ENCODE measurements at places on chromosomes 5 and 9.
A peak's percentile ranks its signal among the peaks of the same experiment; 100 is the strongest.

GRCh38 chr5:162474239-162474638 is 406.7 kb downstream of the GABRG2 start:
- DNase-seq: no peak

- no peak for DNase-seq
Observed at GRCh38 chr9:112705768-112706427, 12.0 kb downstream of the INIP start.

GRCh38 chr5:74251141-74252035 is 389.1 kb downstream of the ENC1 start:
- DNase-seq: no peak

DNA sequence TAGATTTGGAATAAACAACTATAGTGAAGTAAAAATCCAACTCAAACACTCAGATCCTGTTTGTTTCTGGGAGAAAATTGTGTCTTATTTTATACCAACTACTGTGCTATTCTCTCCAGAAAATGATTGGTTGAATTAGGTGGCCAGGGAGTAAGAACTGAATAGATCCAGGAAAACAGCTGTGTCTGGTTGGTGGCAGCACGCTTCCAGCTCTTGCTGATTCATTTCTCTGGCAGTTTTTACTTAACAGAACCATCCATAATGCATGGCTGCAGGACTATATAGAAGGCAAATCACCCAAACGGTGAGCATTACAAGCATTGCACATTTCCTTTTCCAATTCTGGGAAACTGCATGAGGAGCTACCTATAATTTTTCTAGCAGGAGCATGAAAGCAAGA is 29.5 kb downstream of the DMAC1 start:
- DNase-seq: no peak

DNA sequence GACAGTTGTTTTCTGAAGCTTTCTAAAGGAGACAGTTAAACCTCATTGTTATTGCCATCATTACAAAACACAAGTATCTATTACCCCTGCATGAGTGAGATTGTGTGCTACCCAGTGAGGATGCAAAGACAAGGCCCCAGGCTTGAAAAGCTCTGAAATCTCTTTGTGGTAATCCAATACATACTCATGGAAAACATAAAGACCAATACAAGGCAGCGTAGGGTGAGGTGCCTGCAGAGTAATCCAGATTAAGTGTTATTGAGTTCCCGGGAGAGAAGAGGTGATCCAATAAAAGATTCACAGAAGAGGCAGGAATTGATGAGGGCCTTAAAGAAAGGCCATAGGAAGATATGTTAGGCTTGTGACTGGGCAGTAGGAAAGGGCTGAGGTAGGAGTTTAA is 150.1 kb downstream of the MEF2C start:
- DNase-seq: no peak

DNA sequence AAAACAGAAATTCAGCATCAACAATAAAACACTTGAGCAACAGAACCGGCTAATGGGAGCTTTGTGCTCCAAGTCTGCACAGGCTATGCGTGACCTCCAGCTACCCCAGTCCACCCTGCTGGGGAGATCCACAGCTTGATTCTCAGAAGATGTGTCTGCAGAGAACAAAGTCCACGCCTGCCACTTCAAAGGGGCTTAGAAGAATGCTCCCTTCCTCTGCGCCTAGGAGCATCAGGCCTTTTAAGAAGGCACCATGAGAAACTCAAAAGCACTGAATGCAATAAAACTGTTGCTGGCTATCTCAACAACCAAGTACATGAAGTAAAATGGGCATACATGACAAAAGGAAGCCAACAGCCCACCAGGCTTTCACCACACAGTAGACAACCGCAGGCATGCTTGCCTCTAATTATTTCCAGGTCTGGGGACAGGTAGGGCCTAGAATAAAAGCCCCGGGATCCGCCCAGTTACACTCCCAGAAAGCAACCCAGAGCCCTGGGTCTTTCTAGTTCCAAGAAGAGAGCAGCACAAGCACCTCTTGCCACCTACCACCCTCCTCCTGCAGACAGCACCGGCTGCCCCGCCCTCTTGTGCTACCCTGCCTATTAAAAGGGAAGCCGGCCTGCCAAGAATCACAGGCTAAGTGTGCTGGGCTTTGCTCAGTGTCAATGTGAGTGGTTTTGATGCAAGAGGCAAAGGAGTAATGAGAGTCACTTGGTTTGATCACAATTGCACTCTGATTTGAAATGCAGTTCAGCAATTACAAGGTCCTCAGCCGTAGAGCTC is 123.2 kb downstream of the SPOCK1 start:
- DNase-seq: no peak

DNA sequence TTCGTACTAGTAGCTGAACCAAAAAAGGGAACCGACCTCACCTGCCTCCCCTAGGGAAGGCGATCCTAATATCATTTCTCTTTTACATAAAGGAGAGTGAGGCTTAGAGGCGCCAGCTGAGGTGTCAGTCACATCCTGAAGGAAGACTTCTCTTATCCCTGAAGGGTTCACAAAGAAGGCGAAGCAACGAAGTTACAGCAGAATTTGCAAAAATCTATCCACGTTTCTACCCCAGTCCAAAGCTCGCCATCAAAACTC is 598 bp upstream of the KIAA1191 start:
- DNase-seq: no peak

- DNase-seq: no peak
Observed at GRCh38 chr9:120100595-120100994, 479.4 kb downstream of the CDK5RAP2 start.

GRCh38 chr9:108271646-108272348 is 584.0 kb downstream of the ACTL7B start:
- no peak for DNase-seq

GRCh38 chr9:135282808-135283207 is 195.3 kb downstream of the OLFM1 start:
- no peak for DNase-seq

- DNase-seq: no peak
Observed at GRCh38 chr5:109030360-109031143, 282.9 kb downstream of the FER start.

DNA sequence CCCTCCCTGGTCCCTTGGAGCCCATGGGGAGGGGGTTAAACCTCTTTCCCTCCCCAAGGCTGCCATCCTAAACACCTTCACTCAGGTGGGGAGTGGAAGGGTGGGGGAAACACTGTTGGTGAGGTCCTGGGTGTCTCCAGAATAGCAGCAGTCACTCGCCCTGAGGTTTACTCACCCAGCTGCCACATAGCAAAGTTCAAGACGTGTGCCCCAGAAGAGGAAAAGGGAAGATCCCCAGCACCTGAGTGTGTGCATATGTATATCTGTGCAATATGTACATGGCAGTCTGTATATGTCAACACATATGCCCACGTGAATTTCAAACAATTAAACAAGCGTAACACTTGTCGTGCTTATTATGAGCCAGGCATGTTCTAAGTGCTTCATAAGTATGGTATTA is 31.3 kb upstream of the SMU1 start:
- DNase-seq: no peak

DNA sequence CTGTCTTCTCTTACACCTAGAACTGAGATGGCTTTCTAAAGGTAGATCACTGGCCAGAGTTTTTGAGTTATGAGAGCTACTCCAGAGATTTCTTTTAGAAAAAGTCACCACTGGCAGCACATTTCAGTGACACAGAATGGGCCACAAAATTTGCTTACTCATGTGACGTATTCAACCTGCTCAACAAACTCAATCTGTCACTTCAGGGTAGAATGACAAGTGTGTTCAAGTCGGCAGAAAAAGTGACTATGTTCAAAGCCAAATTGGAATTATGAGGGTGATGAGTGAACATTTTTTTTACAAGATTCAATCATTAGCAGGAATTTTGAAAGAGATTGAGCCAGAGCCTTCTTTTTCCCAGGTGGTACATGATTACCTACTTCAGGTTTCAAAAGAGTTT is 46.5 kb downstream of the TAF11L14 start:
- DNase-seq: no peak

DNA sequence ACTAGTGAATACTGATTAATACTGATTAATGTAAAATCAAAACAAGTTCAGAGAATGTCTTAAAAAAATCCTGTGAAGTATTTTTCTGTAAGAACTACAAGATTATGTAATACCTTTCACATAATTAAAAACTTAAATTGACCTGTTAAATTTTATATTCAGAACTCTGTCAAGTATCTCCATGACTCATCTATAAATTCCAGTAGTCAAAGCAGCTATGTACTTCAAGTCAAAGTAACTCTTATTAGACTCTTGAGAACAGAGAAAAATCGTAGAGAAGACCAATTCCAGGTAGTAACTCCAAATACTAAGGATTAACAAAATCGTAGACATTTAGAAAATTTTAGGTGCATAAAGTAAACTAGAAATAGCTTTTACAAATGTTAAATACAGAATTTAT is 77.1 kb downstream of the HOMER1 start:
- DNase-seq: no peak

GRCh38 chr9:31119890-31120454 is 1264.5 kb upstream of the ACO1 start:
- peak; percentile 6 for DNase-seq

DNA sequence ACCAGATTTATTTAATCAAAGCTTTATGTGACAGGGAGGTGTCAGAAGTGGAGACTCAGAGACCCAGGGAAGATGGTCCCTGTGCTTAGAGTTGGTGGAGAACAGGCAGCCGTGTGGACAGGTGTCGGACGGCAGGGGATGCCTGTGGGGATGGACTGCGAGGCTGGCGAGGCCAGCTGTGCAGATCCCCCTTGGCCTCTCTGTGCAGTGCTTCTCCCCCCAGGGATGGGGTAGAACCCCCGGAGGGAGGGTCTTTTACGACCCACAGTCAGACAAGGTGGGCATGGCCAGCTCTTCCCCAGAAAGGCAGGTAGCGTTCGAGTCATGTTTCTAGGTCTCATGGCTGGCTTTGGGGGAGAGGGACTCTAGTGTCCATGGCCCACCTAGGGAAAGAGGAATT is 4.7 kb upstream of the SLC2A6 start:
- DNase-seq: no peak

DNA sequence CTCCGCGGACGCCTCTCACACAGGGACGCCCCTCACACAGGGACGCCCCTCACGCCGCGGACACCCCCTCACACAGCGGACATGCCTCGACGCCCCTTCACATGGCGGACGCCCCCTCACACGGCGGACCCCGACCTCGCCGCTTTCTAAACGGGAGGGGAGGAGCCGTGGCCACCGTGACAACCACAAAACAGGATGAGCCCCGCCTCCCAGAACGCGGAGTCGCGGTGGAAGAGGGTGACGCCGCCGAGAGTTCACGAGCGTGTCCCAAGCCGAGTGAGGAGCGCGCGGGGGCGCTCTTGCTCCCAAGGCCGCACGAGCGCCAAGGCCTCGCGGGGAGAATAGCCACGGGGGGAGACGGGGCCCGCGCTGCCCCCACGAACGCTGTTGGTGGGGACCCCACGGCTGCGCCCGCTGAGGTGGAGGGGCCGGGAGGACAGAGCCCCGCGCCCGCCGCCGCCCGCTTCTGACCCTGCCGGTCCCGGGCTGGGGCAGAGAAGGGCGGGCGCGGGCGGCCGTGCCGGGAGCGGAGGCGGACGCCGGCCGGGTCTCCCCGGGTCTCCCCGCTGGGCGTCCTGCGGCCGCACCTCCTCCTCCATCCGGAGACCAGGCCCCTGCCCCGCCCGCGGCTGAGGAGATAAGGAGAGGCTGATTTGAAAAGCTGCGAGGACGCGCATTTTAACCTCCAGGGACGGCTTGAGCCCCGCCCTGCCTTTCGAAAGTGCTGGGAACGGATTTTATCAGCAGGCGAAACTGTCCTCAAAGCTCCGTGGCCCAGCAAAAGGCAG is 3.9 kb upstream of the NKD2 start:
- no peak for DNase-seq

DNA sequence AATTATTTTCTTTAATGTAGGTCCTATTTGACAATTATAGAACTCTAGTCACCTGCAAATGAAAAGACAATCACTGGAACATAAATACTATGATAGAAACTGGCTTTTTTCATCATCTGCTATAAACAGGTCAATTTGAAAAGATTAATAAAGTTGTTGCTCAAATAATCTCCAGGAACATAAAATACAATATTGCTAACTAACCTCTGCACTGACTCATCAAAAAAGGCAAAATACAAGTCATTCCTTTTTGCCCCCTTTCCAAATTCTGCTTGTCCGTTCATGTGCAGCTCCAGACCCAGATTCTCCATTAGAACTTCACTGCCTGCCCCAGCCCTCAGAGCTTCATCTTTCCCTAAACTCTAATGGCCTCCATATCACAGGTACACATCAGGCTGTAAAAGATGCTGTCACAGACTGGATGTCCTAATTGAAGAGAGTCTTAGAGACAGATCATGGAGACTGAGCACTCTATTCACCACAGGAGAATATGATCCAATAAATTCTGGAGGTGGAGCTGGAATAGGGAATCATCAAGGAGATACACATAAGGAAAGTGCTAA is 1.6 kb downstream of the DCTN4 start:
- no peak for DNase-seq

GRCh38 chr5:6365142-6365976 is 13.0 kb downstream of the MED10 start:
- DNase-seq: no peak

DNA sequence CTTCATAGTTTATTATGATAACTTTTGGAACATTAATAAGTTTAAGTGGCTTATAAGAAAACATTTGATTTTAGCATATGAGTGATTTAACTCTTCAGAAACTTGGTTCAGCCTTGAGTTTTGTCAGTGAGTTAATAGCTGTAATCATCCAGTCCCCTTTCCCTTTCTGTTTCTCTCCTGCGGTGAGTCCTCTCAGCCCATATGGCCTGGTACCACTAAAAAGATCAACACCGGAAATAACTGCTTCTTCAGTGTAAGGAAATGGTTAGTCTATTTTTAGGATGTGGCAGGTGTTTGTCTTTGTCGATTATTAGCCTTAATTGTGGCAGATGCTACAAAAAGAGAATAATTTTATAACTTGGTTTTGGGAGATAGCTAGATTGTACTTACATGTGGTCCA is 120.2 kb upstream of the GRHPR start:
- no peak for DNase-seq

DNA sequence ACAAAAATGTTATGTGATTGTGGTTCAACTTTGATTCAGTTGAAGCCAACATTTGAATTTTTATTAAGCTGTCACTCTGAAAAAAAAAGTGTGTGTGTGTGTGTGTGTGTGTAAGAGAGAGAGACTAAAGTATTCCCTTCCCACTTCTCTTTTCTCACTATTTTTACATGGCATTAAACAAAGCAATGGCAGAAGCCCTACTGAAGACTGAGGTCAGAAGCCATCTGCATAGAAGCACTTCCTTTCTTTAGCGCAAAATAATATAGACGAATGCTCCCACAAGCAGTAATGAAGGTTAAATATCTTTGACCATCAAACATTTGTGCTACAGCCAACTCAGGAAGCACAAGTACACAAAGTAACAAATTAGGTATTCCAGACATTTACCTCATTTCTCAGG is 540.5 kb downstream of the KCTD16 start:
- no peak for DNase-seq

DNA sequence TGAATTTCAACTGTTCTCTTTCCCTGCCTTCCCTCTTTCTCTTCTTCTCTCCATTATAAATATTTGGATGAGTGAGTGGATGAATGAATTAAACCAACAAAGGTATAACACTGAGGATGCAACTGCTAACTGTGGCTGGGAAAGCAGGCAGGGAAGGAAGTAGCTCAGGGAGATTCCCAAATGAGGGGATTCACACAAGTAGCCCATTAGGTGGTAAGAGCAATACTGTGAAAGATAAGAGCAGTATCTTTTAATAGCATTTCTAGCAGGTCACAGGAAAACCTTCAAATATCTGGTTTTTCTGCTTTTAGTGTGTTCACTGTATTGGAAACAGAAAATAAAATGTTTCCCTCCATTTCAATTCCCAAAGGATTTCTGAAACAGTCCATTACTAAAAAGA is 105.6 kb downstream of the OXCT1 start:
- no peak for DNase-seq

- DNase-seq: no peak
Observed at GRCh38 chr9:86406366-86406765, 52.2 kb upstream of the TUT7 start.

GRCh38 chr5:178385496-178385890 is 152.9 kb upstream of the PHYKPL start:
- no peak for DNase-seq

Data from stimulated activated CD8-positive, alpha-beta memory T cell treated with anti-CD3 and anti-CD28 coated beads, Interleukin-4, amount 100 ng/mL, for 1 hour (primary cell).